HS-5 (cell line): ENCODE measurements at places on chromosomes 11 and 22.
A peak's percentile ranks its signal among the peaks of the same experiment; 100 is the strongest.

DNA sequence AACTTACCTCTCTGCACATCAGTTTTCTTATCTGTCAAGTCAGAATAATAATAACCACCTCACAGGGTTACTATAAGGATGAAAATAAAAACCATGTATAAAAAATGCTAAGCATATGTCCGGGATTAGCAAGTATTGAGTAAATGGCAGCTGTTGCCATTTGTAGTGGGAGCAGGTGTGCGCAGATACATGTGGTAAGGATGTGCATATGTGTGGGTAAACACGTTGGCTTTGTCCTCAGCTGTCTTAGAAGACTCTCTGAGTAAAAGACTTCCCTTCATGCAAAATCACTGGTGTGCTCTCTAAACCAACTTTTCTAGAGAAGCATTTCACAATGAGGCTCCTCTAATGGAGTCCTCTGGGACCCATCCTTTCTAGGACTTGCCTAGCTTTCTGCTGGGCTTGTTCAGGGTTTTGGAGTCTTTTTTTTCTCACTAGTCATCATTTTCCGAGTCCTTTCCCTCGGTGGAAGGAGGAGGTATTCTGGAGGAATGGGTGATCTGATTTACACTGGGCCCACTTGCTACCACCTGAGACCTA is 62.4 kb downstream of the NELL1 start:
- DNase-seq, result no peak

DNA sequence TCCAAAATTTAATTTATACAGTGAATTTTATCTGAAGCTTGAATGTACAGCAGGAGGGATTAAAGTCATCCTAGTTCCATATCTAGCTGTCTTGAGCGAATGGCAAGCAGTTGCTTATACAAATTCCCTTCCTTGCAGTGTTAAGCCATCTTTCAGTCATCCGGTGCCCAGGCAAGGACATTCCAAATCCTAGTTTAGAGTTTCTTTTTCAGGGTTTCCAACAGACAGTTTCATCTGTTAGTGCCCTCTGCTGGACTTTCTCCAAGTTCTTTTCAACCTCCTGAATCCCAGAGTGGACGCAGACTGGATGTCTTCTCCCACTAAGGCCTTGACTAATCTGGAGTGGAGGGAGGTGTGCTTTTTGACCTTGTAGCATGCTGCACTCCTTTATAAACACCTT is 45.4 kb downstream of the GRAMD1B start:
- no peak for DNase-seq

DNA sequence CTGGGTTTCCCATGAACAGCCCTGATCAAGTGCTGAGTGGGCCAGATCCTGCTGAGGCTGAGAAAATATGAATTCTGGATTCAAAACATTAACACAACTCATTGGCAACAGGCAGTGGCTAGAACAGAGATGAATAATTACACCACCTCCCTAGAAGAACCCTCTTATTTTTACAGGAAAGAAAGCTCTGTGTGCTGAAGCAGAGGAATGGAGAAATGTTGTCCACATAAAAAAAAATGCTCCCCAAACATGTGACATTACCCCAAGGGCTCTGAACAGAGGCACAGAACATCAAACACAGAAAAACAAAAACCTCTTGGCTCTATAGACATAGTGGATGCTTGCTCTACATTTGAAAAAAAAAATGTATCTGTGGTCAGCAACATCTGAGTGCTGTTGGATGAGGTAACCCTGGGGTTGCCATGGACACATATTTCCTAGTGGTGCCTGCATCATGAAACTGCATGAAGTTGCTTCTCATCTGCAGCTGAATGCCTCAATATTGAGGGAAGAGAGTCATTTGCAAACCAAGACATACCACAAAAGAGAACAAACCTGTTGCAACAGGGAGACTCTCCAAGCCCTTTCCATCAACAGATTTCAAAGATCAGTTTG is 98.8 kb downstream of the SNX19 start:
- DNase-seq, result no peak

DNA sequence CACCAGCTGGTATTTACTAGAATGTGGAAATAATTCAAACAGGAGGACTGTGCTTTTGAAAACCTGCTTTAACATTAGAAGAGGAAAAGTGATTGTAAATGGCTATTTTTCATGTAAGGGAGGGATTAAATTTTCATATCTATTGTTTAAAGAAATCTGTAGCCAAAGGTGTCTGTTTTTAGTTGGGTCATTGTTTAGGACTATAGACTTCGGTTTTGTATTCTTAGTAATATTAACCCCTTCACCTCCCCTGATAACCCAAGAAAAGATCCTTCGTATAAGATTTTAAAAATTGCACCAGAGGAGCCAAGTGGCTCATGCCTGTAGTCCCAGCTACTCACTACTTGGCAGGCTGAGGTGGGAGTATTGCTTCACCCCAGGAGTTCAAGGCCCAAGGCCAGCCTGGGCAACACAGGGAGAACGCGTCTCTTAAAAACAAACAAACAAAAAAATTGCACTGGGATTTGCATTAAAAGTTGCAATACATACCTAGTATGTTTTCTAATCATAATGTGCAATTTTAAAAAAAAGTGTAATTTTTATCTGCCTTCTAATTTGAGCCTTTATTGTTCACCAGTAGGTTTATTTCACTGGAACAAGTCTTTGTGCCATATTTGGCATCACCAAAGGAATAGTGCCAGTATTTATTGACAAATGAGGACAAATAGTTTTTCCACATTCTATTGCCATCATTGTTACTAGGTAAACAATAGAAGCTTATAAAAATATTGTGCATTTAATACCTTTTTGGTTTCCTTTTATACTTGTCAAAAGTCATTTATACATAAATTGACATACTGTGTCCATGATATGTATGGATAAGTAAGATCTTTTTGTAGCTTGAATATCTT is 34.3 kb downstream of the MTMR3 start:
- no peak for DNase-seq

GRCh38 chr11:49208006-49208721 is at the start of gene FOLH1:
FOLH1 (minus strand) TSS chr11:49208602; CDS start chr11:49208409, 193 bp downstream.
- DNase-seq, result no peak

DNA sequence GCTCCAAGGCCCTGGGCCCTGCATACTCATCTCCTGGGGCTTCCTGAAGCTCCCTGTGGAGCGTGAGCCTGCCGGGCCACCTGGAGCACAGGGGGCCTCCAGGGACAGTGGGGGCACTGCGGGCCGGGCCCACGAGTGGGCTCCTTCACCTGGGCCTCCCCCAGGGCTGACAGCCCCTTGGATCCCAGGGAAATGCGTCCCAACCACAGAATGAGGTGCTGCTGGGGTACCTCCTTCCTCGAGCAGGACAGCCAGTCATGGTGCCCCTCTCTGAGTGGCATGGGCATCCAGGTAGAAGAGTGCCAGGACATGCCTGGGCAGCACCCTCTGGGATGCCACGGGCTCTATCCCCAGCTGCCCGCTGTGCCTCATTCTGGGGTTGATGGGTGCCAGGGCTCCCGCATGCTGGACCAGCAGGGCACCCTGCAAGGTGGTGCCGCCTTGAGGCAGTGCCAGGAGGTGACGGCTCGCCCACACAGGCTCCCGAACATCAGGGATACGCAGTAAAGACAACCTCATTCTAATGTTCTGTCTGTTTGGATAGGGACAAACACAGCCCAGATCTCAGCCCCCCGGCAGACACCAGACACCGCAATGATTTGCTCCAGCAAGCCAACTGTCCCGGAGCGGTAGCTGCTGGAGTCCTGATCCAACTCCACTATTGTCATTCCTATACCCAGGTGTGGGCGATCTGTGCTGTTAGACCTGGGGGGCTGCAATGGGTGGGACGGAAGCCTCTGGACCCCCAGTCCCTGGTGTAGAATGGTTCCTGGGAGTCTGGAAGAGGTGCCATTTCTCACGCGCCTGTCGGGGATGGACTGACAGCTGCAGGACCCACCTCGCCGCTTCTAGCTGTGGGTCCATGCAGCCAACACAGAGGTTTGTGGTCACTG is 25.8 kb downstream of the KRTAP5-5 start:
- no peak for DNase-seq

DNA sequence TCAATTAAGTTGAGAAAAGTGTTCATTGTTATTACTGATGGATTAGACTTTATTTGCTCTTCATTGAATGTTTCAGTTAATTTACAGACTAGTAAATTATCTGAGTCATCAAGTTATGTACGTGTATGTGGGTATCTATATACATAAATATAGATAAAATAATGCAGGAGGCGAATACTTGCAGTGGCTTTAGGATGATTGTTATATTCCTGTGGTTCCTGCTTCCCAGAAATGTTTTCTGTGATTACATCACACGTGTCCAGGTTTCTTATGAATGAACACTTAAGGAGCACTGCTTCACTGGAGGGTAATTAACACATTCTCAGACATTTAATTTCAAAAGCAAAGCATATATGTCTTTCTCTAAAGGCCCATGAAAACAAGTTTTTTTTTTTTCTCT is 28.4 kb downstream of the YAP1 start:
- peak; percentile 100 for DNase-seq

DNA sequence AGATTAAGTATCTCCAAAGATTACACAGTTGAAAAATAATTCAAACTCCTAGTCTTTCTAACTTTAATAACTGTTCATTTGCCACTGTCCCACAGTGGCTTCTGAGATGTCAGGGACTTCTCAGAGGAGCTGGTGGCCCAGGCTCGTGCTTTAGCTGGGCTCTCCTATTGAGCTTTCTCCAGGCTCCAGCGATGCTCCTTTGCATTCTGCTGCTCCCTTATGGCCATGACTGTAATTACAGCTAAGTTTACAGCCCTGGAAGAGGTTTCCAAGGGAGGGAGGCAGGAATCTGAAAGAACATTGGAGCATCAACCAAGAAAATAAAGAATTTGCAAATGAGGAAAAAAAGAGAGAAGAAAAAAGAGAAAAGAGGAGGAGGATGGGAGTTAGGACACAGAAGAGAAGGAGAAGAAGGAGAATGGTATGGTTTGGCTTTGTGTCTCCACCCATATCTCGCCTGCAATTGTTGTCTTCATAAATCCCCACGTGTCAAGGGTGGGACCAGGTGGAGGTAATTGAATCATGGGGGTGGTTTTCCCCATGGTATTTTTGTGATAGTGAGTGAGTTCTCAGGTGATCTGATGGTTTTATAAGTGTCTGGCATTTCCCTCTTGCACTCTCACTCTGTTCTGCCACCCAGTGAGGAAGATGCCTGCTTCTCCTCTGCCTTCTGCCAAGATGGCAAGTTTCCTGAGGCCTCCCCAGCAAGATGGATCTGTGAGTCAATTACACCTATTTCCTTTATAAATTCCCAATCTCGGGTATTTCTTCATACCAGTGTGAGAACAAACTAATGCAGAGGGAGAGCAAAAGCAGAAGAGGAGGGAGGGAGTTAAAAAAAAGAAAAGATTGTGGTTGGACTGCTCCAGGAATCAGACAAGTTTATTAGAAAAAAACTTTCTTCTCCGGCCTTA is 857.0 kb downstream of the KCNA4 start:
- peak; percentile 41 for DNase-seq

GRCh38 chr22:21033895-21034294 is 1.5 kb upstream of the SLC7A4 start:
- no peak for DNase-seq

DNA sequence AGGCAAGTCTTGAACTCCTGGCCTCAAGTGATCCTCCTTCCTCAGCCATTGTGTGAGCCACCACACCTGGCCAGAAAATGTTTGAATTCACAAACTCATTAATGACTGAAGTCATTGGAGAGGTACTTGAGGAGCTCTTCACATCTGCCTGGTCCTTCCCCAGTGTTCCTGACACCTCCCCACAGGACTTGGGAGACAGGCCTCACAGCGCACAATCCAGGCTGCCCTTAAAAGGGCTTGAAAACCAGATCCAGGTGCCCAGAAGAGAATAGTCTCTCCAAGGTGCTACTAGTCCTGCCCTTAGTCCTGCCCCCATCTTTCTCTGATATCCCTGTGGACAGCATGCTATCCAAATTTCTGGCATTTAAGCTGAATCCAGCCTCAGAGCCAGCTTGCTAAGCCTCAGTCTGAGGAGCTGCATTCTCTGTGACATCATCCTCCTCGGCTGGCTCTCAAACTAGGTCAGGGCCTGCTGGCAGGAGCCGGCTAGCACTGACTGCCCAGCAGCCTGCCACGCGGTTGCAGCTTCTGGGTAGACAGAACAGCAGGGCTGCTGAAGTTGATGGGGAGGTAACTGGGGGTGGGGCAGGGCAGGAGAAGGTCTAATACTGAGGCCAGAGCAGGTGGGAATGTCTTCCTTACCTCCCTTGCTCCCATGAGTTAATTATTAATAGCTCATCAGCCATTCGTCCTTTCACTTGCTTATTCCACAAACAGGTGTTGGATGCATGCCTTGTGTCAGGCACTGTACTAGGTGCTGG is 35.3 kb upstream of the NECTIN1 start:
- no peak for DNase-seq

DNA sequence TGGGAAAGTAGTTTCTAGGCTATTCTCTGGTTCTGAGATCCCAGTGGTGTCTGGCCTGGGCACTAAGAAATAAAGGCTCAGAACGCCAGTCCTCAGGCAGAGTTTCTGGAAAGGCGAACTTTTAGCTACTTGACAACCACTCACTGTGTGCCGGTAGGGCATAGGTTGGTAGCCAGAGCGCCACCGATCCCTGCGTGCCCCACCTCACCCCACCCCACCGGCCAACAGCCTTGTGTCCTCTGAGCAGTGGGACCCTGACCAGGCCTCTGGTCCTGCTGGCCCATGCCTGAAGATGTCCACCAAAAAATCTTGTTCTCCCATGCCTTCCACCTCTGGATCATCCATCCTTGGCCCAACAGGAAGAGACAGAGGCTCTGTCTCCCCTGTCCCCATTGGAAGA is 118.0 kb downstream of the FEZ1 start:
- no peak for DNase-seq

DNA sequence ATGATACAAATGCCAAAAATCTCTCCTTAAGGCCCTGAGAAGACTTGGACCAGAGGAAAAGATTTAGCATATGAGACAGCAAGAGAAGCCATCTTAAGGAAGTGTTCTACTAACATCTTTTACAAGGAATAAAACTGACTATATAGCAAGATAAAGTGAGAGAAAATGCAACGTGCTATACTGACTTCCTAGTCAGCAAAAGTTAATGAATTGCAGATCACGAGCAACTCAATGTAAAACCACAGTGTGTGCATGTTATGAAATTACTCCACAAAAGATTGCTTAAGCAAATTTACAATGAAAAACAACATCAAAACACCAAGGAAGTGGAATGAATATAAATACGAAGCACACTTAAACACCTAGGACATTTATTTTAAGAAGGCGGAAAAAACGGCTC is 187.5 kb downstream of the CADM1 start:
- DNase-seq, result no peak

DNA sequence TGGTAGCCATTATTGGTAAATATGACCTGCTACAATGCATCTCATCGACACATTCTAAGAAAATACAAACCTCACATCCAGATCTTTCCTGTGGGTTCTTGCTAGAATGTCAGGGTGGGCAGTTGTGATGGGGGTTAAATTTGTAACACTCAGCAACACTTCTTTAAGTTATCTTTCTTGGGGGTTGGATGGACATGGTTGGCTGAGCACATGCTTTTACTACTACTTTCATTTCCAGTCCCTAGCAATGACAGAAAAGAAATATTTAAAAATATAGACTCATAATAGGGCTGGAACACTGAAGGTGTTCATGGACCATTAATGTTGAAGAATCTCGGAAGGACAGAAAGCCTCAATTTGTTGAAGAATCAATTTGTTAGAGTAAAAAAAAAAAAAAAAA is 57.6 kb downstream of the APOL3 start:
- no peak for DNase-seq

- no peak for DNase-seq
These were observed 22.6 kb upstream of the RCN1 start for GRCh38 chr11:32068134-32068870.
